ENCODE measurements at places on chromosomes 7 and 10.

DNA sequence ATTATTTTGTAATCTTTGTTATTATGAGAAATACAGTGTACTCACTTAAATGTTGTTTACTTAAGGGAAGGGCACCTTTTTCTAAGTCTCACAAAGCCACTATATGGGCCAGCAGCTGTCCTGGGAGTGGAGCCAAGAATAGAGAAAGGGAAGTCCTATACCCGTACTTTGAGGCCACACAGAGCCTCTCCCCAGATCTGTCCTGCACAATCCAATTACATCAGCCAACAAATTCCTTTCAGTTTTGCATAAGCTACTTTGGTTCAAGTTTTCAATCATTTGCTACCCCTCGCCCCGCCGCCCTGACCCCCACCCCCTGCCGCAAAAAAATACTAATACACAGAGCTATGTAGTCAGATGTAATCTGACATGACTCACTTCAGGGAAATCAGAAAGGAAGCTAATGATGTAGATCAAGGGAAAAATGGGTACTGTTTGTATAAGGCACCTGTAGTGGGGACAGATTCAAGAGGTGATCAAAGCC, 297.4 kb upstream of the NEBL start:
- peak; percentile 45 for DNase-seq

DNA sequence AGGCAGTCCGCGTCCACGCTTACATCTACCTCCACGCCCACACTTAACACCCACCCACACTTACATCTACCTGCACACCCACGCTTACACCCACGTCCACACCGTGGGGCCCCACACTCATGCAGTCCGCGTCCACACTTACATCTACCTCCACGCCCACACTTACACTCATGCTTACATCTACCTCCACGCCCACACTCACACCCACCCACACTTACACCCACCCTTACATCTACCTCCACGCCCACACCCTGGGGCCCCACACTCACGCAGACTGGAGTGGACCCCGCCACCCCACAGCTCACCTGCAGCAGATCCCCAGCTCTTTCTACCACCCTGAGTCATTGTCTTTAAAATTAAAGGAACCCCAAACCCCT, 32.4 kb upstream of the PWWP2B start:
- DNase-seq = no peak

DNA sequence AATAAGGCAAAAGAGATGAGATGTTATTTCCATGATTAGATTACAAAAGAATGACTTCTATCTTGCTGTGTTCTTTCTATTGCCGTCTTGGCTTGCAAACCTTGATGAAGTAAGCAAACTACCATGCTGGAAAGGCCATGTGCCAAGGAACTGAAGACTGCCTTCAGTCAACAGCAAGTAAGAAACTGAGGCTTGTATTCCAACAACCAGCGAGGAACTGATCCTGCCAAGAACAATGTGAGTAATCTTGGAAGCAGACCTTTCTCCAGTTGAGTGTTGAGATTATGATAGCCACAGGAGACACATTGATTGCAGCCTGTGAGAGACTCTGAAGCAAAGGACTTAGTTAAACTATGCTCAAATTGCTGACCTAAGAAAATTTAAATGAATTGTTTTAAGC, 164.6 kb upstream of the GRM3 start:
- DNase-seq = no peak

DNA sequence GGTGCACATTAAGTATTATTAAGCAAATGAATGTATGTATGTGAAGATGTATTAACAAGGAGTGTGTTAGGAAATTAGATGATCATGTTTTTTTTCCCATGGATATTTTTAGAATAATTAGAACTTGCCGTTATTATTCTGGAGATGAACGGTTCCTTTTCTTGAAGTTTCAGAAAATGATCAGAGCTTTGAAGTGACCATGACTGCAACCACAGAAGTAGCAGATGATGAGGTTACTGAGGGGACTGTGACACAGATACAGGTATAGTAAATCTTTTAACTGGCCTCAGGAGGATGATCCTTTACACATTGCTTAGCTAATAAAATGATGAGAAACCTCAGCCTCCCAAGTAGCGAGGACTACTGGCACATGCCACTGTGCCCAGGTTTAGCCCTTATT, 18.6 kb downstream of the DMTF1 start:
- no peak for DNase-seq

- no peak for DNase-seq
These were observed 114.5 kb downstream of the PLCE1 start for GRCh38 chr10:94108200-94108599.

DNA sequence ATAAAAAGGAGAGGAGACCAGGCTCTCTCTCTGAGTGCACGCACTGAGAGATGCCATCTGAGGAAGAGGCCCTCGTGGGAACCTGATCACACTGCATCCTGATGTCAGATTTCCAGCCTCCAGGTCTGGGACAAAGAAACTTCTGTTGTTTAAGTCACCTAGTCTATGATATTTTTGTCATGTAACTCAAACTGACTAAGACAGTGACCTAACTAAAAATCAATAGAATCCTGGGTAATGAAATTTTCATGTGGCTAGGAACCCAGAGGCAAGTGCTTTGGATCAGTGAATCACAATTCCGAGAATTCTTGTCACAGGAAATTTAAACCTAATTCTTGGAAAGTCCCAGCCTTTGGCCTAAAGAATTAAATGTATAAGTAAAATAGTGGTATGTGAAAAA, 107.7 kb downstream of the SLC16A9 start:
- no peak for DNase-seq

GRCh38 chr7:158270106-158270775, 317.4 kb downstream of the PTPRN2 start:
- no peak for DNase-seq

GRCh38 chr10:17687117-17687831, 43.3 kb downstream of the STAM start:
- no peak for DNase-seq

- DNase-seq = no peak
These were observed 7.7 kb downstream of the PLCE1 start for GRCh38 chr10:94001416-94001810.

DNA sequence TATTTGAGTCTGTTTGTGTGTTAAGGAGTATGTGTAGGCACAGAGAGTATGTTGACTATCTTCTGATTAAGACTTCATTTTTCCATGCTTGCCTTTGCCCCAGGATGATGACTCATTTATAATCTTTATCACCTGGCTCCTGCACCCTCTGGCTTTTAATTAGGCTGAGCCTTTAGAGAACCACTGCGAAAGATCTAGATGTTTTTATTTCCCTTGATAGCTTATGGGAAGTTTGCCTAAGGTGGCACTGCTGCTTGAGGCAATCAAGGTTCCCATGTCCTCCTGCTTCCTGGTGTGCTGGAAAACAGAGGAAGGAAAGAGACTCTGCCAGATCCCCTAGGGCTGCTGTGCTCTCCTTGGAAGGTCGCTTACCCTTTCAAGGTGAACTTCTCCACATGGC, 114.6 kb downstream of the ARL4A start:
- DNase-seq = no peak

DNA sequence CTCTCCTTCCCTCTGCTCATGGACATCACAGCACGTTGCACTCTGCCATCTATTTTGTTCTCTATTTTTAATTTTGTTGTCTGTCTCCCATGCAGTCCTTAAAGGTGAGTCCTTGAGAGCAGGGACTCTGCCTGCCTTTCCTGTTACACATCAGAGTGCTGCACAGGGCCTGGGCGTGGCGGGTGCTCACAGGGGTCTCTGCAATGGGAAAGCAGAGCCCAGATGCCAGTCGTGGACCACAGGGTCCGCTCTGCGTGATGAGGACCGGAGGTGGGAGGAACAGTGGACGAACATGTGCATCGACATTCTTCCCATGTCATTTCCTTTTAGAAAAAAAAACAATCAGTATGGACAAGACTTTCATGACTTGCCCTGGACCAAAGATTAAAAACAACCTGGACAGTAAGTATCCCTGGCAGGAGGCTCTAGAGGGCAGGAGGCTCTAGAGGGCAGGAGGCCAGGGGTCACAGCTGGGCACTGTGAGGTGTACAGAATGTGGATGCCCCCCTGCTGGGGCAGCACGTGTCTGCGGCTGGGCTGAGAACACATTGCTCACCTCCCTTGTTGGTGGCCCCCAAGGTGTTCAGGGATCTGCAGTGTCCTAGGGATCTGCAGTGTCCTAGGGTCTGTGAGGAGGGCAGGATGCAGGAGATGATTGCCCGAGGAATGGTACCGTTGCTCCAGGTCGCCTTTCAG, 29.6 kb upstream of the ZNF488 start:
- no peak for DNase-seq

DNA sequence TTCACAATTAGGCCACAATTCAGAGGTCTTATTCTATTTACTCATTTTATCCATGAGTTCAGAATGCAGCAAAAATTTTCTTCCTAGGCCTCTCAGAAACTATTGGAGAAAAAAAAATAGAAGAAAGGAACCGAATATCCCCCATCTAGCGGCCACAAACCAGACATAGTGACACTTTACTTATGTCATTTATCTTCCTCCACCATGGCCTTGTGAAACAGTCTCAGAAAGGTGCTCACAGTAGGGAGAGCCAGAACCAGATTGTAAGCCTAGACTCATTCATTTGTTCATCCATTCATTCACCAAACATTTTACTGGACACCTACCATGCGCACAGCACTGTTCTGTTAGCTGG, 16.0 kb downstream of the CREB3L2 start:
- no peak for DNase-seq

DNA sequence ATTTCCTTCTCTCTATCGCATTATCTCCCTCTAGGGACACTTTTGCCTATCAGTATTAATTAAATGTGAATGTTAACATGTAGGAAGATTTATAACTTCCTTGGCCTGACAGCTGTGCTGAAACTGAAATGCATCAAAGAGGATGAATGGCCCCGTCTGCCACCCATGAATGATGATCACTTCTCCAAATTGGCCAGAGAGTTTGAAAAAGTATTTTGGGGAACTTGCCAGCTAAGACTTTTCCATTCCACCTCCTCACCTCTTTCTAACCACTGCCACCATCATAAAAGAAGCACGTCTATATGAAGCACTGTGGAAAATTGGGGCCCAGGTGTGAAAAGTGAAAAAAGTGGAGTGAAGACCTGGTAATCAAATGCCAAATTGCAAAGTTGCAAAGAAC, 25.4 kb upstream of the ST8SIA6 start:
- no peak for DNase-seq

DNA sequence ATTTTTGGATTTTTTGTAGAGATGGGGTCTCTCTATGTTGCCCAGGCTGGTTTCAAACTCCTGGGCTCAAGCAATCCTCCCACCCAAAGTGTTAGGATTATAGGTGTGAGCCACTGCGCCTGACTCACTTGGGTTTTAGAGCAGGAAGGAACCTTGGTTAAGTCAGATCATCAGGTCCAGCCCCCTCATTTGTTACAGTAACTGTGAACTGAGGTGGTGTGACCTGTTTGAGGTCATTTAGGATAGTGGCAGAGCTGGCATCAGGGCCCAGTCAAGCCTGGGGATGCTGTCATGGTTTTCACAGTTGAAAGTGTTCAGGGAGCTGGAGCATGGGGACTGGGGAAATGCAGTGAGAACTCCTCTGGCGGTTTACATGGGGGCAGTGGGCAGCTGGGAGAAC, 159.6 kb downstream of the TAX1BP1 start:
- no peak for DNase-seq

- no peak for DNase-seq
These were observed 135.3 kb upstream of the MEOX2 start for GRCh38 chr7:15821484-15822427.

- peak; percentile 65 for DNase-seq
These were observed at the start of gene FUOM for GRCh38 chr10:133357285-133358161. FUOM (minus strand) TSS chr10:133358019; CDS start chr10:133358007, 12 bp downstream.

DNA sequence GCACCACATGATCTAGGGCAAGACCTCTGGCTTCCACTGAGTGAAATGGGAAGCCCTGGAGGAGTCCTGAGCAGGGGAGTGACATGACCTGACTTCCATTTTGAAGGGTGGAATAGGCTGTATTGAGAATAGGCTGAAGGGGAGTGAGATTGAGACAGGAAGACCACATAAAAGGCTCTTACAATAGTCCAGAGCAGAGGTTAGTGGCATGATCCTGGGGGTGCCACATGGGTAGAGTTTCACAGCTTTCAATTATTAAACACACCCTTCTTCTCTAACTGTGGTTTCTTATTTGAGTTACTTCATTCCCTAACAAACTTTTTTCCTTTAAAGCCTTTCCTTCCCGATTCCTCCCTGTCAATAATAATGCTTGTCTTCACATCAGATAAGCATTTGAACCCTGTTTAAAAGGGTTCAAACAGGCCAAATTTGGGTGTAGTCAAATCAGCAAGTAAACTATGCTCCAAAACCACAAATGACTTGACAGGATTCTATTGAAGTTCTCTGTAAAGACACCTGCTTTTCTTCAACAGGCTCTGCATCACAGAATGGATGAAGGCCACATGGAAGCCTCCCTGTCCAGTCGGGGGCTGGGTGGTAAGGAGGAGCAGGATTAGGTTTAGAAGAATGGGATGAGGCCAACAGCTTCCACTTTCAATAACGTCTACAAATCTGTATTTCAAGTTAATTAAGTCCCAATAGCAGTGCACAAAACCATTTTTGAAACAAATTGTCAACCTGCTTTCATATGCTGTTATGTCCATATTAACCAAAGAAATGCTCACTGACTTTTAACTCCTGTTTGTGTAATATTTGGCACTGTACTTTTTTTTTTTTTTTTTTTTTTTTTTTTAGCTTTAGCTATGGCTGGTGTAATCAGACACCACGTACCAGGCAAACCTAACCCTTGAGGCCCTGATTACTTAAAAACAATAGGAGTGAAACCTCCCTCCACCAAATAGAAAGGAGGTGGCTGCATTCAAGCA, 131.9 kb downstream of the NRCAM start:
- no peak for DNase-seq

DNA sequence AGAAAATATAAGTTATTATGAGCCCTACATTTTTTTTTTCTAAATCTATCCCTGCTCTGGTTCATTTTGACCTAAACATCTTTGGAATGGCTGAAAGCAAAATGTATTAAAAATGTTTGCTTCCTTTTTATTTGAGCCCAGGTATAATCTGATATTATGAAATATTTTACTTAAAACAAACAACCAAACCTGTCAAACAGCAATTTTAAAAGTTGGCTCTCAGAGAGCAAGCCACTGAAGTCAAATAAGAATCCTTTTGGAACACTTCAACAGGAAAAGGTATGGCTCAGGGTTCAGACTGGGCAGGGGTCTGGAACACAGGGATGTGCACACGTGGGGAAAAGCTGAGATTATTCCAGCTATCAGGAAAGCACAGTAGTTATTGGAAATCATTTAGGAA, 782.9 kb downstream of the CCSER2 start:
- no peak for DNase-seq

GRCh38 chr10:118214776-118215175, 127.3 kb downstream of the FAM204A start:
- no peak for DNase-seq

DNA sequence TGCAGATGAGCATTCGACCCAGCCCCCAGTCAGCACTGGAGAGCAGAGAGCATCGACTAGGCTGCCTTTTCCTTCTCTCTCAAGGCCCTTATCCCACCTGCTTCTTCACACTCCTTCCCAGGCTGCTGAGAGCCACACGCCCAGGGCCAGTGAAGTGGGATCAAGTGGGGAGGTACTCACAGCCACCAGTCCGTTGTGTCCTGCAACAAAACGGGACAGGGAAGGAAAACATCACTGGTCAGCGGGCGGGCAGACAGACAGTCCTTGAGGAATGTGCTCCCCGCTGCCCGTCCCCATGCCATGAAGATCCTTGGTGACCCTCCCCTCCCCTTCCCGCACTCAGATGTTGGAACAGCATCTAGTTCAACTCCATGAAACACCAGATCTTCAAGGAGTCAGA, 4.2 kb downstream of the PYROXD2 start:
- DNase-seq = no peak

- peak; percentile 8 for DNase-seq
These were observed 43.0 kb upstream of the LEP start for GRCh38 chr7:128197989-128198580.
